HCT116 (cell line): ENCODE measurements at places on chromosomes 3 and 15. TPM values are rescaled to one million over a fixed set of nuclear protein-coding genes. Genes with fewer than 3 reads are reported as not detected.

- H3K27me3 ChIP-seq: no peaks in the 10 kb centered on the region
- H3K4me3 ChIP-seq: no peak overlapping the region
- H3K27ac ChIP-seq: no peak overlapping the region
- no peaks in the 10 kb centered on the region for H3K36me3 ChIP-seq
These were observed 10.0 kb downstream of the CRYGS start for GRCh38 chr3:186534113-186534669.

DNA sequence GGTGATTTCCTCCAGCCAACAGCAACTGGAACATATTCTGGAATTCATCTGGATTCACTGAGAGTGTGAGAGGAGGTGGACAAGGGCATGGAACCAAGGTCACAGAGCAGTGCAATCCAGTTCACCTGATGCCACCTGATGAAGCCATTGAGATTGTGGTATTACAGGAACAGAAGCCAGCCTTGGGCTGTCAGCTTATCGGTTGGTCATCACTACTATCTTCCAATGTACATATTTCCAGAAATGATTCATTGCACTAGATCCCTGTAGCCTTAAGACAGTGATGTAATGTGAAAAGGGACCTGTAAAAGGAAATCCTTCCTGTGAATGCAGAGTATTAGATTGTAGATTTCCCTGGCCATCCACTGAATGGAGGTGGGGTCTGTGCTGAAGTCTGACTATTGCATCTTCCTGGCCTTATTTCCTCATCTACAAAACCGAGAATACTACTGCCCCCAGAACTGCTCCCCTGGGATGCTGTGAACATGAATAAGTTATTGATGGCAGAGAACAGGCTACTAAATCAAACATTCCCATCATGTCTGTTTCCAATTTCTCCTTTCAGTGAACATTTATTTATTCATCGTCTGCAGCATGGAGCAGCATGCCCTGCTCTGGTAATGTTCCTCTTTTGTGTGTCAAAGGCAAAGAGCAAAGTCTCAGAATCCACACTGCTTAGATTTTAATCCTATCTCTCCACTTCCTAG, 47.4 kb upstream of the TPM1 start:
- H3K27me3 ChIP-seq: no peaks in the 10 kb centered on the region
- no peaks in the 10 kb centered on the region for H3K4me1 ChIP-seq
- no peaks in the 10 kb centered on the region for H3K36me3 ChIP-seq
- H3K4me3 ChIP-seq: no peak overlapping the region
- H3K27ac ChIP-seq: no peak overlapping the region
- DNase-seq: no peak

GRCh38 chr15:89530976-89531375, 34.6 kb upstream of the RHCG start:
- no peak overlapping the region for H3K4me3 ChIP-seq
- no peak overlapping the region for H3K27ac ChIP-seq
- H3K27me3 ChIP-seq: no peaks in the 10 kb centered on the region
- H3K4me1 ChIP-seq: no peaks in the 10 kb centered on the region

- H3K27me3 ChIP-seq: 0 out of 2 replicates have a peak, but pooled peaks cover 3% of the 10 kb centered on the region
- H3K4me3 ChIP-seq: no peak overlapping the region
- H3K4me1 ChIP-seq: no peaks in the 10 kb centered on the region
- DNase-seq: no peak
- no peaks in the 10 kb centered on the region for H3K36me3 ChIP-seq
These were observed 21.0 kb downstream of the LRRC31 start for GRCh38 chr3:169848741-169849140.

GRCh38 chr3:17909714-17910113, 167.3 kb upstream of the TBC1D5 start:
- H3K4me1 ChIP-seq: no peaks in the 10 kb centered on the region
- H3K4me3 ChIP-seq: no peak overlapping the region
- no peak overlapping the region for H3K27ac ChIP-seq
- H3K36me3 ChIP-seq: no peaks in the 10 kb centered on the region
- DNase-seq: no peak

DNA sequence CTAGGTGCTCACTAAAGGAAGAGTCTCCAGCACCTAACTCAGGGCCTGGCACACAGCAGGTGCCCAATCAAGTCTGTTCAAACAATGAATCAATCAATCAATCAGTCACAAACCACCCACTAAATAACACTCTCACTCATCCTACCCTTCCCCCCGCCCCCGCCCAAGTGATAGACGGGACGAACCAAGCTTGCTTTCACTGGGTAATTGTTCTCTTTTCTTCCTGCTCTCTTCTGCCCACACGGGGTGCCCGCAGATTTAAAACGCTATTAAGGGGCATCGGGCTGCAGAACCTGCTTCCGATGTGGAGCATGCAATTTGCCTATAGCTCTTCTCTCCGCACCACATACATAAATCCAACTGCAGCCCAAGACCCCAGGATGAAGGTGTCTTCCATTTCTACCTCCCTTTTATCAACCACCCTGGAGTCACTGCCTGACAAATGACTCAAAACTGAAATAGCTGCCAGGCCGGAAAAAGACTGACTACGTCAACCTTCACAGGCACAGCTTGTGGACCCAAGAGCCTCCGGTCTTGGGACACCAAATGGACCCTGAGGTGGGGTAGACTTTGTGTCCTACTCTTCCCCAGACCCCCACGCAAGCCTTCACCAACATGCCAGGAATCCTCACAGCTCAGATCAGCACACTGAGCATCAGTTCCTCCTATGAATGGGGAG, 1.7 kb downstream of the KLHL25 start:
- no peak overlapping the region for H3K27ac ChIP-seq
- DNase-seq: no peak
- no peaks in the 10 kb centered on the region for H3K36me3 ChIP-seq
- peaks cover 31% of the 10 kb centered on the region for H3K4me1 ChIP-seq
- H3K4me3 ChIP-seq: peak overlapping the region; percentile 69

DNA sequence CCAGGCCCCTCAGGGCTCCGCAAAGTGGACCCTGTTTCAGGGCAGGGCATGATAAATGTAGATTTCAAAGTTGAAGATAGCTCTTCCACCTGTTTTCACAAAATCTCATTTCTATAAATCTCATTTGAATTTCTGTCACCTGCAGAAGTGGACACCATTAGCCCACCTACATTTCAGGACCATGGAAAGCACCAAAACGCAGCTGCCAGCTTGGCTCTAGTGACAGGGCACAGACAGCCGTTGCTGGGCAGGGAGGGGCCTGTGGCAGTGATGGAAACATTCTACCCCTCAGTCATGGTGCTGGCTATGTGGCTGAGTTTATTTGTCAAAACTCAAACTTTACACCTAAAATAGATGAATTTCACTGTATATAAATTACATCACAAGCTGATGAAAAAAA, 40.4 kb downstream of the PRR23E start:
- no peak overlapping the region for H3K27ac ChIP-seq
- H3K36me3 ChIP-seq: no peaks in the 10 kb centered on the region

- no peak overlapping the region for H3K27ac ChIP-seq
- no peak overlapping the region for H3K4me3 ChIP-seq
- no peak for DNase-seq
- H3K27me3 ChIP-seq: no peaks in the 10 kb centered on the region
These were observed 17.7 kb downstream of the TM4SF18 start for GRCh38 chr3:149315694-149316093.

DNA sequence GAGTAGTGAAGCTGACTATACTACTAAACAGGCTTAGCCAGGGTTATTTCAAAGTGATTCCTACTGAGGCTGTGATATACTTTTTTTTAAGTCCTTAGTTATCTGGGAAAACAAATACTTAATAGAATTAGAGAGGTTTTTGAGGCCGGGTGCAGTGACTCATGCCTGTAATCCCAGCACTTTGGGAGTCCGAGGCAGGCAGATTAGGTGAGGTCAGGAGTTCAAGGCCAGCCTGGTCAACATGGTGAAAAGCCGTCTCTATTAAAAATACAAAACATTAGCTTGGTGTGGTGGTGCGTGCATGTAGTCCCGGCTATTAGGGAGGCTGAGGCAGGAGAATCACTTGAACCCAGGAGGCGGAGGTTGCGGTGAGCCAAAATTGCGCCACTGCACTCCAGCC, 34.2 kb downstream of the PRTG start:
- no peak overlapping the region for H3K27ac ChIP-seq
- no peaks in the 10 kb centered on the region for H3K36me3 ChIP-seq
- H3K4me3 ChIP-seq: no peak overlapping the region

- no peak overlapping the region for H3K27ac ChIP-seq
- no peak for DNase-seq
- H3K4me1 ChIP-seq: no peaks in the 10 kb centered on the region
- no peaks in the 10 kb centered on the region for H3K36me3 ChIP-seq
These were observed 11.4 kb downstream of the KLF15 start for GRCh38 chr3:126345641-126346460.

DNA sequence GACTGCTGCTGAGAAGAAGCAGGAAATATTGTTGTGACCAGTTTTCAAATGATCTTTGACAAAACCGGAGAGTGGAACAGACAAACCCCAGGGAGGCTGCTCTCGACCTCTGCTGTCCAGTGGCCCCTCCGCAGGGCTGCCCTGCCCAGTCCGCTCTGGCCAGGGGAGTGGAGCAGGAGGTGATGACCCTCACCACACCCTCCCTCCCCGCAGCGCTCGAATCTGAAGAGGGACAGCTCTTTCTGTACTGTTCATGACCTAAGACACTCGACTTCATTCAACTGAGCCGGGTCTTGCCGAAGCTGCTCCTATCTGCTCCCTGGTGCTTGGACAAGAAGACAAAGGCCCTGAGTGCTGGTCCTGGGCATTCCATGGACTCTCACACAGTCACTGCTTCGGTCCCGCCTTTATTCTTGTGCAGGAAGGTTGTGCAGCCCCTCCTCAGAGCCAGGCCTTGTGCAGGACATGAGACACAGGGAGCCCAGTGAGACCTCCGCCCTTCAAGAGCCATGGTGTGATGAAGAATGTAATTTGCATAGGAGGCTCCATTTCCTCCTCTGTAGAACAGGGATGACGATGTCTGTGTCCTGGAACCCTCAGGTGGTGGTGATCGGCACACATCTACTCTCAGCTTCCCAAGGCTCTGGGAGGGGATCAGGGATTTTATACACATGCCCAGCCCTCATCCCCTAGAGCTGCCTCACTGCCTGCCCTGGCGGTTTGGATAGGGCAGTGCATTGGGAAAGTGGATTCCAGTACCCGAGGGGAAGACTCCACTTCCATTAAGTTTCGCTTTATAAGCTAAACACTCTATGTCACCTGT, 97.1 kb upstream of the PRR20G start:
- no peak overlapping the region for H3K27ac ChIP-seq
- no peak overlapping the region for H3K4me3 ChIP-seq
- no peaks in the 10 kb centered on the region for H3K36me3 ChIP-seq
- no peak for DNase-seq

DNA sequence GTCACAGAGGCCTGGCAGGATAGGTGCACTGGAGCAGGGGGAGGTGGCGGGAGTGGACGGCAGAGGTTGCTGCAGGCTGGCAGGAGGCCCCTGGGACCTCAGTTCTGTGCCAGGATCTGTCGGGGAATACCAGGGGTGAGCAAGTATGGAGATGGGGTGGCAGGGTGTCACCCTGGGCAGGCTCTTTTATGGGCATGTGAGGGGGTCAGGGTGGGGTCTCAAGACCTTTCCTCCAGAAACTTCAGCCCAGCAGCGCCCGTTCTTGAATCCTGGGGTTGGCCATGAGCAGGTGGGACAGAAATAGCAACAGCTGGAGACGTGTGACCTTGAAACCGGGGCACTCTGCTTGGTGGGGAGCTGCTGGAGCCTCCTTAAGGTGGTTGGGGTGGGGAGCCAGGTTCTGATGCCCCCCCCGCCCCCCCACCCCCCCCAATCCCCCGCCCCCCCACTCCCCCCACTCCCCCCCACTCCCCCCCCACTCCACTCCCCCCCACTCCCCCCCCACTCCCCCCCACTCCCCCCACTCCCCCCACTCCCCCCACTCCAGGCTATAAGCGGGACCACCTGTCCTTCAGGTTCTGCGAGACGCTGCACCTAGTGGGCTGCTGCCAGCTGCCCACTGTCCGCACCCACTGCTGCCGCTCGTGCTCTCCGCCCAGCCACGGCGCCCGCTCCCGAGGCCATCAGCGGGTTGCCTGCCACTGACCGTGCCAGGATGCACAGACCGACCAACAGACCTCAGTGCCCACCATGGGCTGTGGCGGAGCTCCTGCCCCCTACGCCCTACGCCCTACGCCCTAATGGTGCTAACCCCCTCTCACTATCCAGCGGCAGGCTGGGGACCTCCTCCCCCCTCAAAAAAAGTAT, 84.9 kb downstream of the TBC1D2B start:
- peaks cover 11% of the 10 kb centered on the region for H3K4me1 ChIP-seq
- no peak for DNase-seq
- no peaks in the 10 kb centered on the region for H3K27me3 ChIP-seq
- no peak overlapping the region for H3K27ac ChIP-seq

- H3K4me1 ChIP-seq: no peaks in the 10 kb centered on the region
- no peaks in the 10 kb centered on the region for H3K36me3 ChIP-seq
- H3K27ac ChIP-seq: no peak overlapping the region
- no peak for DNase-seq
- H3K4me3 ChIP-seq: no peak overlapping the region
- no peaks in the 10 kb centered on the region for H3K27me3 ChIP-seq
These were observed 36.6 kb upstream of the SH3GL3 start for GRCh38 chr15:83410532-83410931.

GRCh38 chr3:12158387-12159226, at the start of gene TIMP4:
Gene TIMP4 (minus strand): TSS chr3:12158912. CDS start chr3:12158840, 72 bp downstream.
- no peaks in the 10 kb centered on the region for H3K36me3 ChIP-seq
- peaks cover 10% of the 10 kb centered on the region for H3K4me1 ChIP-seq
- H3K27ac ChIP-seq: no peak within 1 kb of the TSS
- H3K27me3 ChIP-seq: no peaks in the 10 kb centered on the region
- no peak within 1 kb of the TSS for H3K4me3 ChIP-seq

GRCh38 chr3:62585861-62586260, 212.5 kb upstream of the FEZF2 start:
- no peaks in the 10 kb centered on the region for H3K36me3 ChIP-seq
- H3K27ac ChIP-seq: no peak overlapping the region
- H3K27me3 ChIP-seq: 0 out of 2 replicates have a peak, but pooled peaks cover 6% of the 10 kb centered on the region
- H3K4me1 ChIP-seq: no peaks in the 10 kb centered on the region
- no peak overlapping the region for H3K4me3 ChIP-seq

DNA sequence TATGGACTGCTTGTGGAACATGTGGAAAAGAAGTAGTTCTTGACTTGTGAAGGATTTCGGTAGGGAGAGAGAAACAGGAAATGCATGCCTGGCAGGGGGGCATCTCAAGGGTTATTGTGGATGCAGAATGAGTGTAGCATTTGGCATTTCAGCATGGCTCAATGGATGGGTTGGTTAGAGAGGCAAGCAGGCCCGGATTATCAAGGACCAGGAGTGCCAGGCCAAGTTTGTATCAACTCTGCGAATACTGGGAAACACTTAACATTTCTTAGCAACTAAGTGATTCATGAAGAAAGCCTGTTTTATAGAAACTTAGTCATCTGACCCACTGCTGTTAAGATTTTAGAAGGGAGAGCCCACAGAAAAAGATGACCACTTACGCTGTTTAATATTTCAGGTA, 33.6 kb downstream of the KIF15 start:
- no peaks in the 10 kb centered on the region for H3K4me1 ChIP-seq
- no peak for DNase-seq
- peaks cover 14% of the 10 kb centered on the region for H3K36me3 ChIP-seq
- H3K27me3 ChIP-seq: no peaks in the 10 kb centered on the region
- H3K4me3 ChIP-seq: no peak overlapping the region

Gene TMEM158
- total RNA-seq: 25.8 TPM

Gene GABRB3
- total RNA-seq: 0.52 TPM

Gene CCDC54
- total RNA-seq: not detected

Gene ZNF660
- total RNA-seq: not detected

Gene NOX5
- total RNA-seq: 0.91 TPM

Gene KCNMB3
- not detected for total RNA-seq

Gene CGNL1
- total RNA-seq: 2.2 TPM

Gene PLA1A
- not detected for total RNA-seq
